Suppressor macrophage treated with lipopolysaccharide for 4 hours (primary cell): ENCODE measurements at places on chromosomes 1 and 21.

GRCh38 chr1:101069158-101069557 is 43.6 kb upstream of the DPH5 start:
- no peak for DNase-seq

GRCh38 chr1:210650403-210650802 is 321.7 kb downstream of the HHAT start:
- no peak for DNase-seq

DNA sequence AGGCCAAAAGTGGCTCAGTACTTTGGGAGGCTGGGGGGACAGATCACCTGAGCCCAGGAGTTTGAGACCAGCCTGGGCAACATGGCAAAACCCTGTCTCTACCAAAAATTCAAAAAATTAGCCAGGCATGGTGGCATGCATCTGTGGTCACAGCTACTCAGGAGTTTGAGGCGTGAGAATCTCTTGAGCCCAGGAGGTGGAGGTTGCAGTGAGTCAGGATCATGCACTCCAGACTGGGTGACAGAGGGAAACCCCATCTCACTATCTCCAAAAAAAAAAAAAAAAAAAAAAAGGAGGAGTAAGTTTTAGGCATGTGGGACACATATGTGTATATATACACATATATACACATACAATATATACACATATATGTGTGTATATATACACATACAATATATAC is 165.3 kb upstream of the DPYD start:
- no peak for DNase-seq

GRCh38 chr1:217660353-217661062 is 29.4 kb downstream of the SPATA17 start:
- DNase-seq = peak; percentile 8

GRCh38 chr21:35586305-35586704 is 474.0 kb downstream of the SETD4 start:
- DNase-seq = no peak

GRCh38 chr1:180521474-180522212 is 19.3 kb upstream of the ACBD6 start:
- no peak for DNase-seq

DNA sequence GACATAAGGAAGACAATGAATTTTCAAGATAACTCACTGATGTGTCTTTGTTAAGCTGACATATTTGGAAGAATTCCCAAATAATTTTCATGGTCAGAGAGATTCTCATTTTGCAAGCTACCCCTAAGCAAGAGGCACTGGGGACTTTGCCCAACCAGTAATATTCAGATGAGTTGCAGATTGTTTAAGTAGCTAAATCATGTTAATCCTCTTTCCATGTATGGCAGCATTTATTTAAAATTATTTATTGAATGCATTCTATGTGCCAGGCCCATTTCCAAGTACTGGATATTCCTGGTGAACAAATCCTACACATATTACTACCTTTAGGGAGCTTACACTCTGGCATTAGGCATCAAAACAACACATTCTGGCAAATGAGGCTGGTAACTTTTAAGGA is 56.5 kb upstream of the BACH1 start:
- DNase-seq = no peak
